Stimulated activated CD4-positive, alpha-beta T cell treated with anti-CD3 and anti-CD28 coated beads, Interleukin-2, amount 100 ng/mL, for 48 hours (primary cell): ENCODE measurements at places on chromosomes 16 and 17.

- no peak for DNase-seq
Measured at GRCh38 chr17:81163703-81164370, 1.5 kb upstream of the PVALEF start.

DNA sequence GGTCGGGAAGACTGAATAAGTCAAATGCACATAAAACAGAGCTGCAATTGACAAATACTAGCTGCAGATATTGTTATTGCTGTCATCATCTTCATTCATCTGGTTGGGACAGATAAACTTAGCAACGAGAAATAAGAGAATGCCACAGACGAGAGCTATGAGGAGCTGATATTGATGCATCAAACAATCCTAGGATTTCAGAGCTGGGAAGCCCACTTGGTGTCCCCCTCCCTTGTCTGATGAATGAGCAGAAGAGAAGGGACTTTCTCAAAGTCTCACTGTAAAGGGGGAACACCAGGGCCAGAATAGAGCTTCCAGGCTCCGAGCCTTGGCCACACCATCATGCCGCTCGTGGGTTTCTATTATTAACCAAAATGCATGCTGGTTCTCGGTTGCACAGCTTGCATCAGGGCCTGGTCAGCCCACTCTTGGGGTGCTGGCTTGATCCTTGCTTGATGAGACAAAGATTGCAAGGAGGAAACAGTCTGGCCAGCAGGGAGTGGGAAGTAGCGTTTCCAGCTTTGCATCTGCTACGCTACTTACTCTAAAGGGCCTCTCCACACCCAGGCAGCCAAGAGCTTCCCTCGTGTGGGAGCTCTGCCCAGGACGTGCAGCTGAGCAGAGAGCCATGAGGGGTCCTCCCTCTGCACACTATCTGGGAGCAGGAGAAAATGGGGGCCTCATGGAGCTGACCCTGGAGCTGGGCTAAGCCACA, 28.4 kb upstream of the EMP2 start:
- DNase-seq: no peak

GRCh38 chr17:73643001-73643851, 1.0 kb downstream of the SDK2 start:
- peak; percentile 20 for DNase-seq

GRCh38 chr16:16143038-16143763, 80.1 kb downstream of the ABCC6 start:
- DNase-seq: no peak

DNA sequence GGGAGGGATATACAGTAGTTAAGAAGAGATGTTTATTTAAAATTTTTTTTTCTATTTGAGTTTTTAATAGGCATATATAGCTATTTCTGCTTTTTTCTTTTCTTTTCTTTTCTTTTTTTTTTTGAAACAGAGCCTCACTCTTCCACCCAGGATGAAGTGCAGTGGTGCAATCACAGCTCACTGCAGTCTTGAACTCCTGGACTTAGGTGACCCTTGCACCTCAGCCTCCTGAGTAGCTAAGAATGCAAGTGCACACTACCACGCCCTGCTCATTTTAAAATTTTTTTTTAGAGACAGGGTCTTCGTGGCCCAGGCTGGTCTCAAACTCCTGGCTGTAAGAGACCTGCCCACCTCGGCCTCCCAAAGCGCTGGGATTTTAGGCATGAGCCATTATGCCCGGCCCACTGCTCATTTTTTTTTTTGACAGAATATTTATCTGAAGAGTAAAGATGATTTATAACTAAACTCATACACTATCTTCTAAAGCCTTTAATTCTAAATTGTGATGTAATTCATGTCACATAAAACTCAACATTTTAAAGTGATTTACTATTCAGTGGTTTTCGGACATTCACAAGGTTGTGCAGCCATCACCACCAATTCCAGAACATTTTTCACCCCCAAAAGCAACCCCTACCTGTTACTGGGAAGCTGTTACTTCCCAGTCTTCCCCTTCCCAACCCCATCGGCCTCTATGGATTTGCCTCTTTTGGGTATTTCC, 106.0 kb downstream of the VPS53 start:
- no peak for DNase-seq

GRCh38 chr17:77441130-77441920, 300.6 kb downstream of the SEC14L1 start:
- no peak for DNase-seq
